ENCODE measurements at places on chromosomes 5 and 9. TPM values are rescaled to one million over a fixed set of nuclear protein-coding genes. Genes with fewer than 3 reads are reported as not detected.

ZNF658 gene
- 14.3 TPM for total RNA-seq

SLC31A1 gene
- 22.9 TPM for total RNA-seq

GPR151 gene
- total RNA-seq, result not detected

HRH2 gene
- 2.3 TPM for total RNA-seq

RANBP3L gene
- total RNA-seq, result 0.25 TPM

SMARCA2 gene
- 111 TPM for total RNA-seq

CMBL gene
- 2.4 TPM for total RNA-seq
